ELF-1 (cell line): ENCODE measurements at places on chromosomes 12 and 14.

GRCh38 chr12:55727643-55728185, 1.1 kb downstream of the CD63 start:
- no peak for DNase-seq

DNA sequence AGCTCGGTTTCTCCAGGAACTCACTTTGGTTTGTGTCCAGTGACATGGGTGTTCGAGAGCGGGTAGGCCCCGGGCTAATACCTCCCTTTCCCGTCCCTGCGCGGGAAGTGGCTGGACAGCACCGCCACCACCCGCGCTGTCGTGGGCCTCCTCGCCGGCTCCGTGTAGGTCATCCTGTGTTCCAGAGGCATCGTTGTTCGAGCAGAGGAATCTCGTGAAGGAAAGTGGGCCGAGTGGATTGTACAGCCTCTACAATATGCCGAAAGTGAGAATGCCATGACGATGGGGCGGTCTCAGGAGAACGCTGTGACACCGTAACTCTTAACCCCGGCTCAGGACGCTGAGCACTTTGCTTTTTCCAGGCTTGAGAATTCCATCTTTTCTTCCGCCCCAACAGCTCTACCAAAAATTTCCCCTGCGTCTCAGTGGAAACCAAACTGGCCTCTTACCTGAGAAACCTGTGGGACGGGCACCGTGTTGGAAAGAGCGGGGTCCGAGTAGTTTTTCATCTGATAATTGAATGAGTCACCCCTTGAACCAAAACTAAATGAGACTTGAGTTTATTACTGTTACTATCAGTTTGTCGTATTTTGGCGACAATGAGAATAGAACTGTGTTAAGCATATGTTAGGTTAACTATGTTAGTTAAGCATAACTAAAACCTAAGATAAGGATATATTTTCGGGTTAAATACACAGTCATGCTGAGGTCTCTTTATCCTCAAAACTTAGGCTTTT, 510 bp downstream of the EIF2S1 start:
- no peak for DNase-seq

DNA sequence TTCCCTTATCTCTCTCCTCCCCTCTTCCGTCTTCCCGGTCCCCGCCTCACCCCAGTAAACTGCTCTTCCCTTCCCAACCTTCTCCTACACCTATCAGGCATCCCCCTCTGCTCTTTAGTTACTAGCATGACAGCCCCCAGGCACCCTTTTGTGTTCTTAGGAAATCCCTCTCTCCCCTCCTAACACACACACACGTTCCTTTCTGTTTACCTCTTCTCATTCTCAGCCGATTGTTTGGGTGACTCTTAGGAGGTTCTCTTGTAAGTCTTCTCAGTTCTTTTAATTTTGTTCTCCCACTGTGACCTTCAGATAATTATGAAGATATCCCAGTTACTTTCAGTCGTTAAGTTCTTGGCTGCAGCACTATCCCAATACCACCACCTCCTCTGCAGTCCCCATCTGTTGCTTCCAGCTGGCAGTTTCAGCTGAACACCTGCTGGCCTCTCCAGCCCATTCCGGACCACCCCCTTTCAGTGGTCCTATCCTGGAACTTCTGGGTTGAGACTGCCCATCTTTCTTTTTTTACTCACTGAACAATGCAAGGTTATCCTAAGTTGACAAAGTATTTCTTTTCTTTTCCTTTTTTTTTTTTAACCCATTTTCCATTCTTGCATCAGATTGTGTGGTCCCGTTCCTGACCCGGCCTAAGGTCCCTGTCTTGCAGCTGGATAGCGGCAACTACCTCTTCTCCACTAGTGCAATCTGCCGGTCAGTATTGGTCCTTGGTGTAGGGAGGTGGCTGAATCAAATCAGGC, 711 bp downstream of the MARS1 start:
- no peak for DNase-seq

DNA sequence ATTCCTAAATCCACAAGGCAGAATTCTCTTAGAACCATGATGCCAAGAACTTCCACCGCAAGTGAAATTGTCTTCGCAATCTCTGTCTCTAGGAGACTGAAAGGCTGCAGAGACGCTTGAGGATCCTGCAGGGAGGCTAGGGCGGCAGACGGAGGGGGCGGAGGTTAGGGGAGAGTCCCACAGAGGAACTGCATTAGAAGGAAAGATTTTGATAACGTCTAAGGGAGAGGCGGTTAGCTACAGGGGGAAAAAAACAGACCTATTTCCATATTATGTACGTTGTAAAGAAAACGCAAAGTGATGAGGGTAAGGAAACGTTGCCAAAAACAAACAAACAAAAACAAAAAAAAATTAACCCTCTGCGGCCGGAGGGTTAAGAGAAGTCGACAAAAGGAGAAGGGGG, 595 bp downstream of the KLHL28 start:
- DNase-seq: peak; percentile 26

DNA sequence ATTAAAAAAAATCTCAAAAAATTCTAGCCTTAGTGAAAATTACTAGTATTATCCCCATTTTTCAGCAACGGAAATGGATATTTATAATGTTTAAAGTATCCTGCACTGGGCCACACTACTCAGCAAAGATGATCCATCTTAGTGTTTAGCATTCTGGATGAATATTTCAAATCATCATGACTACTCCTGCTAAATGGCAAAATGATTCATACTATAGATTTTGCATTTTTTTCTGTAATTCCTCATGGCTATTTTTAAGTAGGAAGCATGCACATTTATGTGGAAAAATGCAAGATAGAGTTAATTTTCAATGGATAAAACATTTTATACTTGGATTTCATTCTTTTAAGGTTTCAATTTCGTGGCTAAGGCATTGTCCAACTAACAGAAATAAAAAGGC, 59.6 kb downstream of the LRFN5 start:
- no peak for DNase-seq

GRCh38 chr12:4107436-4107878, 166.1 kb upstream of the CCND2 start:
- DNase-seq: peak; percentile 69
